ENCODE measurements at places on chromosomes 3 and 15.

DNA sequence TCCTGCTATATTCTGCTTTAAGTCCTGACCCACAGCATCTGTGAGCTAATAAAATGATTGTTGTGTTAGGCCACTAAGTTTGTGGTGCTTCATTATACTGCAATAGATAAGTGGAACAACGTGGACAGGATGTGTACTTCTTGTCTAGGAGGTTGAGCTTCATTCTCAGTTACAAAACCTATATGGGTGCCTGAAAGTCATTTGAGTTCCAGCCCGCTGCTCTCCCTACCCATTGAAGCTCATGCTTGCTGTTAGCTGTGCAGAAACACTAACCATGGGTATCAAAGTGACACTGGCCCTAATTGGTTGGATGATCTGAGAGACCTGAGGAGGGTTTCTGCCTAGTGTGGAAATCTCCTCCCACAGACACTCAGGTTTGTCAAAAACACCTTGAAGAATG lies 357.2 kb downstream of the PDCD6IP start:
- DNase-seq, result no peak

- no peak for DNase-seq
Measured at GRCh38 chr3:106425026-106425425, 556.2 kb upstream of the CBLB start.

DNA sequence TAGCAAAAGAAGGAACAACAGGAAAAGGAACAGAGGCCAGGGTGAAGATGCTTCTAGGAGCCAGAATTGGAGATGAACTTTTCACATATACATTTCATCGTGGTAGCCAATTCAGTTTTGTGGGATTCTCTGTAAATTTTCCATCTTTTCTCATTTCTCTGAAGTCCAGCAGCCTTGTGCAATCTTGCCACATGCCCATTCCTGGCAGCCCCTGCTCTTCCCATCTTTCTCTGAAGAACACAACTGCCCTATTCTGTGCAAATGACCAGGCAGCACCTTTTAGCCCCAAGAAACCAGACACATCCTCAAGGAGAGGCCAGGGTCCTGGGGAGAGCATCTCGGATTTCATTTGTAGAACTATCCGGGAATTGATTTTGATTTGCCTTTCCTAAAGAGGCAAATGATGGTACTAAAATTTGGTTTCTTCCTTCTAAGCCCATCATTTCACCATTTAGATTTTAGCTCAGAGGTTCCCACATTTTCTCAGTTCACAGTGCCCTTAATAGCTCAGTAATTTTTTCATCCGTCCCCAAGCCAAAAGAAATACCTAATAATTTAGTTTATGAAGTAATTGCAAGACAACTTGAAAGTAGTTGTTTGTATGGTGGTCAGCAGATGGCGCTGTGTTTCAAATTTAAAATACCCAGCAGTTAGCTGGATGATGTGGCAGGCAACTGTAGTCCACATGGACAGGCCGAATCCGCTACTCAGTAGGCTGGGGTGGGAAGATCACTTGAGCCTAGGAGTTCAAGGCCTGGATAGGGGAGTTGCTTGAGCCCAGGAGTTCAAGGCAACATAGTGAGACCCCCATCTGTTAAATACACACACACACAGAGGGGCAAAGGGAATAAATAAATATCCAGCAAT lies 61.3 kb upstream of the ACKR4 start:
- DNase-seq, result peak; percentile 7

GRCh38 chr3:13106308-13107001 lies 33.2 kb upstream of the IQSEC1 start:
- DNase-seq, result no peak

GRCh38 chr15:70535955-70536338 lies 227.4 kb downstream of the UACA start:
- DNase-seq, result no peak

DNA sequence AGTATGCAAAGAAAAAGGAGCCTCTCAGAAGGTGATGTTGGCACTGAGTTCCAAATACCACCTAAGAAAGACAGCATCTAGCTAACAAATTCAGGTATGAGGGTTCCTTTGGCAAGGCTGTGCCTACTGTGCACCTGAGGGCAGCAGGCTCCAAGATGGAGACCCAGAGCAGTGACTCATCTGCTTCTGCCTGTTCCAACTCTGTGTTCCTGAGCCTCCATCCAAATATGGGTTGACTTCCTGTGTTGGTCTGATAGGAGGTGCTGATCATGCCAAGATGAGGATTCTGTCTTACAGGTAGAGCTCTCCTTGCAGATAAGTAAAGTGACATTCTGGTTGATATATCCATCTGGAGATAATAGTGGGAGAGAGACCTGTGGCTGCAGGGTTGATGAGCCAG lies 26.0 kb downstream of the SV2B start:
- no peak for DNase-seq

DNA sequence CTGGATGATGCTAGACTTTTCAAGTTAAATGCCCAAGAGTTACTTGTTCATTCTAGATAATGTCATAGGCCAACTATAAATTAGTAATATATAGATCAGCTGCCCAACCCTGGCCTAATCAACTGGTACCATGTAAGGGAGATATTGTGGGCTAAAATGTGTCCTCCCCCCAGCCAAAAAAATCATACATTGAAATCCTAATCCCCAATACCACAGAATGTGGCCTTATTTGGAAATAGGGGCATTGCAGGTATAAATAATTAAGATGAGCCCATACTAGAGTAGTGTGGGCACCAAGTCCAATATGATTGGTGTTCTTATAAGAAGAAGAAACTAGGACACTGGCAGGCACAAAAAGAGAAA lies 92.5 kb downstream of the RPL22L1 start:
- no peak for DNase-seq

DNA sequence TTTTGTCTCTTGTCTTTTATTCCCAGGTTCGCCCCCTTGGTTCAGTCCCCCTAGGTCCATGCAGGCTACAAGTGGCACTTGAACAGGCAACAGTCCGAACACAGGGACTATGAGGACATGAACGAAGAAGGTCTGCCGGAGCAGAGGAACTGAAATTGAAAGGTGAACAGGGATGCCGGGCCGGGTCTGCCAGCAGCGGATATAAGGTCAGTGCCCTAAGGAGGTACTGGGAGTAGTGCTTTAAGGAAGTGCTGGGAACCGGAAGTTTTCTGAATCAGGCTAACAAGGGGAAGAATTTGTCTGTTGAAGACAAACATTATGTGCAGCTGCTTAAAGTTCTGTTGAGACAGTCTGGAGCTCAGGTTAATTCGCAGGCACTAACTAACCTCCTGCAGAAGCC lies 46.8 kb downstream of the LSM3 start:
- no peak for DNase-seq

DNA sequence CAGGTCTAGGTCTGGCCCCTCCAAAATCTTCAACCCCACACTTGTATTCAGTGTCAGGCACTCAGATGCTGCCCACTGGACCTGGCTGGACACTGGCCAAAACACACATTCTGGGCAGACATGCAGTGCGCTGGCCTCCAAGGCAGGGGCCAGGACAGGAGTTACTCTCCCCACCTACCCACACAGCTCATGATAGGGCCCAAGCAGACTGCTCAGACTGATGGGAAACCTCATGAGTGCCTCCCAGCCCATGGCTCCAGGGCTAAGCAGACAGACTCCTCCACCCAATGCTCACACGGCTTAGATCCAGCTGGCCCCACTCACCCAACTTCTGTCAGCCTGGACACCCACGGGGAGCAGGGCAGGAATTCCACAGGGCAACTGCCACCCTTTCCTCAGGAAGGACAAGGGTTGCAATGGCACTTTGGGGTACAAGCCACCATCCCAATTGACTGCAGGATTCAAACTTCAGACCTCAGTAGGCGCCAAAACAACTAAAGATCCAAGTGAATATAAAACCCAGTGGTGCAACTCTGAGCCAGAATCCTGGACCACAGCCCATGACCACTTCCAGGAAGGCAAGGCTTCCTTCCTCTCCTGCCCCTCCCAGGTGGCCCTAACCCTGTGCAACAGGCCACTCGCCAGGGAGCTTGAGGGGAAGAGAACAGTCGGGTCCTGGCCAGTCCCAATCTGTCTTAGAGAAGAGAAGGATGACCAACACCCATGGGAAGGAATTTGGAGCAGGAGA lies 1.4 kb downstream of the LTF start:
- DNase-seq, result no peak

DNA sequence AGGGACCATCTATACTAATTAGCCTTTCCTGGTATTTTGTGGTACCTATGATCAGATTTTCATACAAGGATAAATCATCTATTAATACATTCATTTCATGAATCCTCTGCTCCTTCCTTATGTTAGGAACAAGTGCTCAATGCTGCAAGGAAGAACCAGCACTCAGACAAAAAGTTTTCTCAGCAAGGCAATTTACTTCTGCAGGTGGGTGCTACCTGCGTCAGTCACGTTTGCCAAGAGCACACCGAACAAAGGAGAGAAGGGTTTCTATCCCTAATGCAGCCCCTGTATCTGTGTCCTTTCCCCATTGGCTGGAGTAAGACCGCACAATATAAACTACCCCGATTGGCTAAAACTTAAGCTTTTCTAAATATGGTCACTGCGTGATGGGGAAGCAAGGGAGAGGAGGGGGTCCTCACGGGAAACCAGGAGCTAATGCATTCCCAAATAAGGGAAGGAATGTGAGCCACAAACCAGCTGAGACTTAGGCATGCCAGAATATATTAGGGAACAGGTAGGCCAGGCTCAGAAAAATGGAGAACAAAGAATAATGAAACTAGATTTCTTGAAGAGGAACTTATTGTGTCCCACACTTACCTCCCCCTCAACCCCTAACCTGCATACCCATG lies 76.5 kb downstream of the AQR start:
- DNase-seq, result no peak

DNA sequence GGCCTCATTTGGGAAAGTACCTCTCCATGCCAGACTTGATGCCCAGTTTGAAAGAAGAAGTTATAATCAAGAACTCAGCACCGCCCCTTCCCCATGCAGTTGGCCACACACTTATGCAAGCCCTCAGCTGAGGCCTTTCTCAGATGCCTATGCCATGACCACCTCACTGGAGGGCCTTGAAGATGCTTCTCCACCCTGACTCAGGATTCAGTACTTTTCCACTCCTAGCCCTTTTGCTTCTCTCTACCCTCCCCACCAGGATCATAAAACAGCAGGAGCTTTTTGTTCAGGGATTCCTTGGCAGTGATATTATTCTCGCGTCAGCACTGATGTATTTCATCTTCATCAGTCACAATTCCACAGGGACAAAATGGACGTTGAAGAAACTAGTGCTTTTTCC lies 313.5 kb downstream of the PYDC2 start:
- DNase-seq, result no peak

- no peak for DNase-seq
Measured at GRCh38 chr3:39104961-39105686, 2.3 kb downstream of the GORASP1 start.

- no peak for DNase-seq
Measured at GRCh38 chr3:105473521-105474223, 107.0 kb downstream of the ALCAM start.

DNA sequence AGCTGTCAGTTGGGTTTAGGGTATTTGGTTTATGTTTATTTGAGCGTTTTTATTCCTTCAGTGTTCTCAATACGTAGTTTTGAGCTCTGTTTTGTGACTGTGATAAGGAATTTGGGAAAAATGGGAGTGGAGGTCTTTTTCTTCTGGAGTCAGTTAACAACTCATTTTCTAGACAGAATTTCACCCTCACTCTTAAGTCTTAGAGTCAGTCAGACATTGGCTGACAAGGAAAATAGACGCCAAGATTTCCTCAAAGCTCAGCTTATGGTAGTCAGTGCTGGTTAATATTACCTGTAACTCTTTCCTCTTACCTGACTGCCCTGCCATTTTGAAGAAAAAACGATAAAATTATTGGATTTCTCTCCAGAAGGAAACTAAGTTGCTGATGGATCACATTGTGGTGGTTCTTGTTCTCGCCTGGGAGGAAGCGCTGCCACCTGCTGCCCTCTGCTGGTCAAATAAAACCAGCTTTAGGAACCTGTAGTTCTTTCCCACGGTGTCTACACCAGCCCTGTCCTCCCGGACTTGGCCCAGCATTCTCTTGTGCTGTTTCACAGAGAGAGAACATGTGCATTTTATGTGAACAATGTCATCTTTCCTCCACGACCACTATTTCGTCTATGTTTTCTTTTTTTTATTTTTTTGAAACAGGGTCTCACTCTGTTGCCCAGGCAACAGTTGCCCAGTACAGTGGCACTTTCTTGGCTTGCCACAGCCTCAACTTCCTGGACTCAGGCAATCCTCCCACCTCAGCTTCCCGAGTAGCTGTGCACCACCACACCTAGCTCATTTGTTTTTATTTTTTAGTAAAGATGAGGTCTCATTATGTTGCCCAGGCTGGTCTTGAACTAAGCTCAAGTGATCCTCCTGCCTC lies 41.4 kb upstream of the UMPS start:
- peak; percentile 17 for DNase-seq

DNA sequence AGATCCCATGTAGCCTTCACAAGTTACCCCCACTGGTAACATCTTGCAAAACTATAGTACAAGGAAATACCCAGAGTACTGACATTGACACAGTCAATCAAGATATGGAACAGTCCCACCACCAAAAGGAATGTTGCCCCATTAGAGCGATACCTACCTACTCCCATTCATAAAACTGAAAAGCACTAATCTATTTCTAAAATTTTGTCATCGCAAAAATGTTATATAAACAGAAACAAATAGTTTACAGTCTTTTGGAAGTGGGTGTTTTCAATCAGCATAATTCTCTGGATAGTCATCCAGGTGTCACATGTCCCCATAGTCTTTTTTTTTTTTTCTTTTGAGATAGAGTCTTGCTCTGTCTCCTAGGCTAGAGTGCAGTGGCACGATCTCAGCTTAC lies 156.9 kb upstream of the AGTR1 start:
- DNase-seq, result no peak

GRCh38 chr15:65682404-65682911 lies 60.7 kb downstream of the SLC24A1 start:
- no peak for DNase-seq

GRCh38 chr3:172186607-172187006 lies 147.2 kb downstream of the FNDC3B start:
- DNase-seq, result no peak

DNA sequence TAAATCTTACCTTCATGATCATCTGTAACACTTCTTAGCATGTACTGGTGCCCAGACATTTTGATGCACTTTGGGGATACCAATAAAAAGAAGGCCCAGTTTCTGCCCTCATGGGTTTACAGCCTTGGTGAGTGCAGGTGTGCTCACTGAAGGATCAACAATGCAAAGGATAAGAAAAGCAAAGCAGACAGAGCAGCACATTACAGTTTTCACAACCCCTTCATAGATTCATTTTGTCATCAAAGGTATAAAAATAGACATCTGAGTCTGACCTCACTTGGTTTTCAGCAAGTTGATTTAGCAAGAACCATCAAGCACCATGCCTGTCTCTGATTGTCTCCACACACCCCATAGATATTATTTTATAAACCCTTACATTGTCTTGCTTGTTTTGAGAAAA lies 77.6 kb downstream of the BFSP2 start:
- DNase-seq, result no peak

GRCh38 chr3:48928679-48929078 lies 10.0 kb downstream of the ARIH2 start:
- DNase-seq, result no peak

GRCh38 chr3:50323614-50324199 lies 1.2 kb upstream of the HYAL2 start:
- no peak for DNase-seq

- no peak for DNase-seq
Measured at GRCh38 chr3:138429665-138430064, 4.8 kb upstream of the ESYT3 start.

Measured in stimulated activated CD8-positive, alpha-beta memory T cell treated with anti-CD3 and anti-CD28 coated beads, Interleukin-2, amount 100 ng/mL, for 1 hour (primary cell).